Colonic mucosa (tissue), 4 donors: ENCODE measurements at places on chromosomes 4 and X. TPM values are rescaled to one million over a fixed set of nuclear protein-coding genes. Genes with fewer than 3 reads are reported as not detected.

Gene TNIP2
- 43.6 TPM for total RNA-seq

Gene DUX4
- total RNA-seq: not detected

Gene TEX11
- 1.0 TPM for total RNA-seq

Gene TMSB15B
- total RNA-seq: 3.0 TPM

Gene EDA
- 1.9 TPM for total RNA-seq

Gene HELT
- not detected for total RNA-seq

Gene SRPK3
- 0.64 TPM for total RNA-seq

DNA sequence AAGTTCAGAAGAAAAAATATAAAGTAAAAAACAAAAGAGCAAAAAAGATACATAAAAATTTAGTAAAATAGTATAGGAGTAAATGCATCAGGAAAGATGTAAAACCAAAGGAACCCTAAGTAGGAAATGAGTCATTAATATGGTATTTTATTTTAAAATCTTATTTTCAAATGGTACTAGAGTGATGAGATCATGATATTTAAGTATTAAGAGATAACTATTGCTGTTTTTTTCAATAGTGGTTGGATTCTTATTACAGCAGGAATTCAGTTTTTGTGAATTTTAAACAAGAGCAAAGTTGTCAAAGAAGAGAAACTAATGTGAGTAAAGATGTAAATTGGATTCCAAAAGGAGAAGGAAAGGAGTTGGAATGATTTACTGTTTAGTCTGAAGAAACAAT lies 20.0 kb downstream of the EMCN start:
- H3K4me1 ChIP-seq: no peaks in the 10 kb centered on the region
- DNase-seq: no peak
- H3K27ac ChIP-seq: no peak overlapping the region
- H3K36me3 ChIP-seq: no peaks in the 10 kb centered on the region

GRCh38 chr4:153243468-153243867 lies 39.2 kb downstream of the TRIM2 start:
- no peak for DNase-seq
- no peaks in the 10 kb centered on the region for H3K36me3 ChIP-seq
- peak overlapping the region; percentile 69 for H3K27ac ChIP-seq
- no peak overlapping the region for H3K4me3 ChIP-seq

DNA sequence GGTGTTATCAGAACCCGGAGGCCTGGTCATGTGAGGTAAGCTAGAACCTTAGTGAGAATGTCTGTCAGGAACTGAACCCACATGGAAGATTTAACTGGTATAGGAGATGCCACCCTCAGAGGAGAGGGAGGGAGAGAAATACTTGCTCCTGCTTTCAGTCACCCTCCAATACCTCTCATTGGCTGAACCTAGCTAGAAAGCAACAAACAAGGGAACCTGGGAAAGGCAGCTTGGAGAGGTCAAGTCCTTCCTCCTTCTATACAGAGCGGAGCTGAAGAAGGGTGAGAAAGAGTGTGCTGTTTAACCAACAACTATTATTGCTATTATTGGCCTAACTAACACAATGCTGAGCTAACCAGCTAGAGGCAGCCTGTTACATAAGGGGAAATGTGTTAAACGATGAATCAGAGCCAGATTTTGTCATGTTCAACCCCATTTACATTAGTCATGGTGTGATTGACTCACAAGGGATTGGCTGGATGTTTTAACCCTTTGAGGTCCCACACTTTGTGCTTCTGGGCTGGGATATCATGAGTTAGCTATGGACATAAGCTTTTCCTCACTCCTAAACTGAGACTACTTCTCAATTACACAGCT lies 96.5 kb upstream of the ESX1 start:
- no peak overlapping the region for H3K27ac ChIP-seq
- H3K27me3 ChIP-seq: no peaks in the 10 kb centered on the region
- DNase-seq: no peak
- no peaks in the 10 kb centered on the region for H3K36me3 ChIP-seq

- H3K27ac ChIP-seq: no peak overlapping the region
- no peak for DNase-seq
- no peaks in the 10 kb centered on the region for H3K36me3 ChIP-seq
- H3K4me1 ChIP-seq: no peaks in the 10 kb centered on the region
These were observed 22.9 kb downstream of the TNIP2 start for GRCh38 chr4:2733001-2733843.

DNA sequence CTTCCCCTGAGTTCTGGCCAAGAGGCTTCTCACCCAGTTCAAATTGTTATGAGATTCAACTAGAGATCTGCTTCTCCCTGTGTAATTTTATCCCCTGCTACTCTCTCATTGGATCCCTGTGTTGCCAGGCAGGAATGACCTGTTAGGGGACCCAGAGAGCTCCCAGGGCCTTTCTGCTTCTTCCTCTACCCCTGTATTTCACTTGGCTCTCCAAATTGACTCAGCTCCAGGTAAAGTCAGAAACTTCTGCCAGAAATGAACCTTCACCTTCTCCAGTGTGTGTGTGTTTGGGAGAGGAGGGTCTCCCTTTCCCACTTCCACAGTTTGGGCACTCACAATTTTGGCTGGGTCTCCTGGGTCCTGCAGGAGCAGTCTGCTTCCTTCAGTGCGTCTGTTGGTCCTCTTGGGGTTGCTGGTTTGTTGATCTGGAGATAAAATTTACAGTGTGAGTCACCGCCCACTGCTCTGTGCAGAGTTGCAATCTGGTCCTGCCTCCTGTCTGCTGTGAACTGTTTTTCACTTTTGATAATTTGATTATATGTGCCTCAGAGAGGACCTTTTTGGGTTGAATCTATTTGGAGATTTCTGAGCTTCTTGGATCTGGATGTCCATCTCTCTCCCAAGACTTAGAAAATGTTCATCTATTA lies 112.4 kb upstream of the EDA2R start:
- H3K36me3 ChIP-seq: no peaks in the 10 kb centered on the region
- no peak for DNase-seq
- no peak overlapping the region for H3K4me3 ChIP-seq
- H3K27me3 ChIP-seq: no peaks in the 10 kb centered on the region
- no peaks in the 10 kb centered on the region for H3K4me1 ChIP-seq

GRCh38 chr4:139905489-139905888 lies 239.9 kb downstream of the MGST2 start:
- H3K27ac ChIP-seq: no peak overlapping the region
- no peaks in the 10 kb centered on the region for H3K27me3 ChIP-seq
- no peaks in the 10 kb centered on the region for H3K36me3 ChIP-seq

GRCh38 chrX:1658071-1658491 lies 43.2 kb downstream of the ASMT start:
- no peaks in the 10 kb centered on the region for H3K36me3 ChIP-seq
- H3K4me3 ChIP-seq: no peak overlapping the region
- no peaks in the 10 kb centered on the region for H3K27me3 ChIP-seq
- no peak for DNase-seq

DNA sequence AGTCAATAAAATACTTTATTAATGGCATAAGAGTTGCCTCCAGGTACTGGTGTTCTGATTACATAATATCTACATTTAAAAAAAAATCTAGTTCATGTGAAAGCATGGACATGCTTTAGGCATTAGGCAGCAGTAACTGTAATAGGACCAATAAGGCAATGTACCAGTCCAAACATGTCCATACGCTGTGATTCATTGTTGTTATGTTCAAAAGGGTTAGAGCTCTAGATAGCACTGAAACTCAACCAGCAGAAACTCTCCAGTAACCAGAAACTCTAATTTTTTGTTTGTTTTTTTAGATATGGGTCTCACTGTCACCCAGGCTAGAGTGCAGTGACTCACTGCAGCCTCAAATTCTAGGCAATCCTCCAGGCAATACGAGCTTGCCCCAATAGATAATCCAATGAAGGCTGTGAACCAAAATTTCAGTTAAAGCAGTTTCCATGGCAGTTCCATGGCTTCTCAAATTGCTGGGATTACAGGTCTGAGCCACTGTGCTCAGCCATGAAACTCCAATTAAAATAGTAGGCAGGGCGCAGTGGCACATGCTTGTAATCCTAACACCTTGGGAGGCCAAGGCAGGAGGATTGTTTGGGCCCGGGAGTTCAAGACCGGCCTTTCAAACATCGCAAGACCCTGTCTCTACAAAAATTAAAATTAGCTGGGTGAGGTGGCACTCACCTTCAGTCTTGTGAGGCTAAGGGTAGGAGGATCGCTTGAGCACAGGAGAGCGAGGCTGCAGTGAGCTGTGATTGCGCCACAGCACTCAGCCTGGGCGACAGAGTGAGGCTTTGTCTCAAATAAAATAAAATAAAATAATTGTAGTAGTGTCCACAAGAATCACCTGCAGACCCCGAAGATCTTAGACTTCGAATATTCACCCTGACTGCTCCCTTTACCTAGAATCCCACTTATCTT lies 36.3 kb downstream of the MGARP start:
- no peak overlapping the region for H3K4me3 ChIP-seq
- no peaks in the 10 kb centered on the region for H3K4me1 ChIP-seq
- H3K27ac ChIP-seq: no peak overlapping the region
- DNase-seq: no peak
- no peaks in the 10 kb centered on the region for H3K27me3 ChIP-seq
- H3K36me3 ChIP-seq: no peaks in the 10 kb centered on the region

GRCh38 chr4:108484187-108484586 lies 136.2 kb upstream of the RPL34 start:
- H3K4me1 ChIP-seq: no peaks in the 10 kb centered on the region
- H3K4me3 ChIP-seq: no peak overlapping the region
- no peak for DNase-seq
- no peaks in the 10 kb centered on the region for H3K27me3 ChIP-seq
- no peaks in the 10 kb centered on the region for H3K36me3 ChIP-seq

DNA sequence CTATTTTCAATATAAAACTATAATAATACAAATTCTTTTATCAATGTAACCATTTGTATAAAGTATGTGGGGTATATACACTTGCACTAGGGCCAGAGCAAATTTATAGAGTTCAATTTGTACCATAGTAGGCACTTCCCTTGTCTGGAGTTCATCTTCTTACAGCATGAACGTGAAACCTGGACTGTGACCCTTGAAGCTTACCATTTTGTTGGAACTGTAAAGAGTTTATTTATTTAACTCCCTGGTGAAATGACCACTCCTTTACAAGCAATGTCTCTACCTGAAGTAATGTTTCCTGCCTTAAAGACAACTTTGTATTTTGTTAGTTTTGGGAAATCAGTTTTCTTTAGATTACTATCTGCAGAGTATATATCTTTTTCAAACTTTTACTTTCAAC lies 188.2 kb downstream of the ARAP2 start:
- H3K4me3 ChIP-seq: no peak overlapping the region
- DNase-seq: no peak
- no peaks in the 10 kb centered on the region for H3K27me3 ChIP-seq
- H3K36me3 ChIP-seq: no peaks in the 10 kb centered on the region
- H3K27ac ChIP-seq: peak overlapping the region; percentile 52

DNA sequence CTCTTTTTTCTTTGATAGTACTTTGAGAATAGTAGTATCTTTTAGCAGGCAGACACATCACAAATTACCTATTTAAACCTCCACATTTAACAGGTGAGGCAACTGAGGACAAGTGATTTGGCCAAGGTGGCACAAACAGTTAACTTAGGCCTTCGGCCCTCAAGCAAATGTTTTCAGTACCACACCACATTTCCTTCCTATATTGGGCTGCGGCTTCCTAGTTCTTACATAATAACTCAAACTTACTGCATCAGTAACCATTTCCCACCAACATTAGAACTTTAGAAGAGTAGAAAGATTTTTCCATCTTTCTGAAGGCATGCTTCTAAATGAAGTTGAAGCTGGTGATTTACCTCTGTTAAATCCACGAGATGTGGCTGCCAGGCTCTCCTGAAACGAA lies 63.2 kb upstream of the SLC4A4 start:
- no peak for DNase-seq
- H3K36me3 ChIP-seq: no peaks in the 10 kb centered on the region
- no peak overlapping the region for H3K4me3 ChIP-seq
- no peak overlapping the region for H3K27ac ChIP-seq
- no peaks in the 10 kb centered on the region for H3K27me3 ChIP-seq
- H3K4me1 ChIP-seq: no peaks in the 10 kb centered on the region

DNA sequence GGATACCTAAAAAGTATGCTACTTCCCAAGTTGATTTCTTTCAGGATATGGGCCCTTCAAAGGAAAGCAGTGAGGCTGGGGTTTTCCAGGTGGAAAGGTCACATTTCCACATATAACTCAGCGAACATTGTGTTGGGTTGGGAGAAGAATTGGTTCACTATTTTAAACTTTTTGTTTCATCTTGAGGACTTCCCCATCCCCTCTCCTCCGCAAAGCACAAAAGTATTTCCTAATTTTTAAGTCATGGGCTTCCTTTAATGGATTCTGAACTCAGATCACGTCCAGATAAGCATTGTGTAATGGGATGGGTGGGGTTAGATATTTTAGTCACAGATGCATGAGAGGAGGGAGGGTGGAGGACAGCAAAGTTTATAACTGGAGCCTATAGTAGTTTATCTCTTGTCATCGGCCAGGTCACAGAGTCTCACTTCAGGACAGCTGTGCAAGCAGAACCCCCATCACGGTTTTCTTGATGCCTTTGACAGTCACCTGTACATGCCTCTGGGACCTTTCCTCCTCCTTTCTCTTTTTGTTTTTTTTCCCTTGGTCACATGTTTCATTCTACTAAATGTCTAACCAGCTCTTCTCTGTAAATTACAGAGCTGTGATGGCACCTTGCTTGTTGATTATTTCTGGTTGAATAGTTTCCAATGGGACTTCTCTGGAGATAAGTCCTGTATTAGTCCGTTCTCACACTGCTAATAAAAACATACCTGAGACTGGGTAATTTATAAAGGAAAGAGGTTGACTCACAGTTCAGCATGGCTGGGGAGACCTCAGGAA lies 115.4 kb downstream of the PTTG2 start:
- peaks cover 12% of the 10 kb centered on the region for H3K4me1 ChIP-seq
- no peaks in the 10 kb centered on the region for H3K36me3 ChIP-seq
- H3K4me3 ChIP-seq: no peak overlapping the region
- H3K27ac ChIP-seq: peak overlapping the region; percentile 64
- DNase-seq: peak; percentile 71

- H3K27ac ChIP-seq: no peak overlapping the region
- no peaks in the 10 kb centered on the region for H3K36me3 ChIP-seq
- no peak overlapping the region for H3K4me3 ChIP-seq
These were observed 65.5 kb downstream of the LEF1 start for GRCh38 chr4:108103099-108103862.

DNA sequence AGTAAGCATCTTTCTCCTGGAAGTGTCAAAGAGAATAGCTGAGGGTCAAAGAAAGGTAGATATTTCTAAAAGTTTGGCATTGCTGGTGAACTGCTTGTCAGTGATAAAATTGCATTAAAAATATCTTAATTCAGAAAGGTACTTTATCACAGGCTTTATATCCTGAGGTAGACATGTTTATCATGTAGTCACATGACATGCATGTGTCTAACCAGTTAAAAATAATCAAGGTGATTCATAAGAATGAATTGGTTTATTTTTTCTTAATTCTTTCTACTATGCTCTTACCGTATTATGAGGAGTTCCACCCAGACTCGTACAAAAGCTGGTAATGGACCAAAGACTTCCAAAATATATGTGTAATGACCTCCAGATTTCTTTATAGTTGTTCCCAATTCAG lies 6.1 kb downstream of the SLC7A11 start:
- no peak for DNase-seq
- H3K36me3 ChIP-seq: no peaks in the 10 kb centered on the region
- no peak overlapping the region for H3K27ac ChIP-seq
- H3K27me3 ChIP-seq: no peaks in the 10 kb centered on the region
- no peak overlapping the region for H3K4me3 ChIP-seq
- H3K4me1 ChIP-seq: no peaks in the 10 kb centered on the region
